ENCODE measurements at places on chromosomes 3 and 15.

DNA sequence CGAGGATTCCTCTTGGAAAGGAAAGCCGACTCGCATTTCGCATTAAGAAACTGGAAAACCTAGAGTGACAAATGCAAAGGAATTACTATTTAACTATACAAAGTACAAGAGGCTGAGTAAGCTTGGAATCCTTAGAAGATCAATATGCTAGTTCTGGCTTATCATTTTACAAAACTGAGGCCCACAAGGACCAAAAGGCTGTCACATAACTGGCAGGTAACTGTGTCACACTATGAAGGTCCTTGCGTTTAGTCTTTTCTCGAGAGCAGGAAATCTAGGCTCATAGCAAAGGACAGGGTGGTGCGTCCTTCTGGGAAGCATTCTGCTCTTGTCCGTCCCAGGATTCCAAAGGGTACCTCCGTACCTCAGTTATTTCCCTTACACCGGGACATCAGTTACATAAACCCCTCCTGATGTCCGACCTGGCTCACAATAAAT, 629 bp downstream of the RPL24 start:
- DNase-seq = no peak

DNA sequence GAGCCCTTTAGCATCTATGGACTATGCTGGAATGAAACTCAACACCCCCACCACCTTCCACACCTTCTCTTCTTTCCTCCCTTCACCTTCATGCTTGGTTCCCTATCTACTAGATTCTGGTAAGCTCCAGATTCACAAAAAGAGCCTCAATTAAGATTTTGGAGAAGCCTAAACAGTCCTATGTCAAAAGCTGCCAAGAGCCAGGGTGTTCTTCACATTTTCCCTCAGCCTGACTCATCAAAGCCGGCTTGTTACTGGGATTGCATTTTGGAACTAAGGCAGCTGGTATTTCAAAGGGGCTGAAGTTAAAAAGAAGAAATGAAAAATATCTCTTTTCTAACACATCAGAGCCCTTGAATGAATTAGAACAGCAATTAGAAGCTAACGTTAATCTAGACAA, 247.7 kb downstream of the MYRIP start:
- DNase-seq = no peak

GRCh38 chr3:97269202-97269601, 454.8 kb downstream of the EPHA6 start:
- no peak for DNase-seq

DNA sequence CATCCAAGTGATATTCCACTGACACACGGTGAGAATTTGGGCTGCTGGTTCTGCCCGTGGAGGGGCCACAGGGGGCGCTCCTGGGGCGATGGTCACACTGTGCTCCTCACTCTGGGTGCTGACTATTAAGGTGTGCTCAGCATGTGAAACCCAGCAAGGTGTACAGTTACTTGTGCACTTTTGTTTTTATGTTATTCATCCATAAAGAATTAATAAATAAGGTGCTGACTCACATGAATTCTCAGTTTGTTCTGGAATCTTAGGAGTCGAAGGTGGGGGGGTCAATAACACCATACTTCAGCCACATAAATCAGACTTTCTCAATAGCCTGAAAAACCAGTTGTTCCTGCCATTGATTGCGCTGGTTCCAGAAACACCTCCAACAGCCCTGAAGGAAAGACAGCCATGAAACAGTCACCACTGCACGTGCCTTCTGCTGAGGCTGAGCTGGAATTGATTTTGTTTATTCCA, 53.5 kb upstream of the SPATA12 start:
- peak; percentile 26 for DNase-seq

DNA sequence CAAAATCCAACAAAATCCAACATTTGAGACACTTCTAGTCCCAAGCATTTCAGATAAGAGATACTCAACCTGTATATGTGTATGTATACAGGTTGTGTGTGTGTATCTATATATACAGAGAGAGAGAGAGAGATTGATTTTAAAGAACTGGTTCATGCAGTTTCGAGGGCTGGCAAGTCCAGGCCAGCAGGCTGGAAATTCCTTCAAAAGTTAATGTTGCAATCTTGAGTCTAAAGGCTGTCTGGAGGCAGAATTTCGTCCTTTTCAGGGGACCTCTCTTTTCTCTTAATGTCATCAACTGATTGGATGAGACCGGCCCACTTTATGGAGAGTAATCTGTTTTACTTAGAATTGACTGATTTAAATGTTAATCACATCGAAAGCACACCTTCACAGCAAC, 199.6 kb upstream of the IL12A start:
- no peak for DNase-seq

GRCh38 chr3:87260270-87260669, 16.1 kb downstream of the POU1F1 start:
- peak; percentile 81 for DNase-seq

DNA sequence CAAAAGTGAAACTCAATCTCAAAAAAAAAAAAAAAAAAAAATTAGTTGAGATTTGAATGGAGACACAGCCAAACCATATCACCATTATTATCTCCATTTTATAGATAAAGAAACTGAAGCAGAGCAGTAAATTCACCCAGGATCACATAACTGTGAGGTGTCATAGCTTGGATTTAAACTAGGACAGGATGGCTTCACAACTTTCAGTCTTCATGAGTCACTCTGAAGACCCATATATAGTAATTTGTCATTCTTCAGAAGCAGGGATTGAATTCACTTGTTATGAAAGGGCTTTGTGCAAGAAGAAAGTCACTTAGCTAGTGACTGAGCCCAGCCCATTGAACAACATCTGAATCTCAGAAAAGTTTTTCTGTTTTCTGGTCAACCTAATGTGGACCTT, 60.5 kb upstream of the LRIG1 start:
- DNase-seq = no peak

DNA sequence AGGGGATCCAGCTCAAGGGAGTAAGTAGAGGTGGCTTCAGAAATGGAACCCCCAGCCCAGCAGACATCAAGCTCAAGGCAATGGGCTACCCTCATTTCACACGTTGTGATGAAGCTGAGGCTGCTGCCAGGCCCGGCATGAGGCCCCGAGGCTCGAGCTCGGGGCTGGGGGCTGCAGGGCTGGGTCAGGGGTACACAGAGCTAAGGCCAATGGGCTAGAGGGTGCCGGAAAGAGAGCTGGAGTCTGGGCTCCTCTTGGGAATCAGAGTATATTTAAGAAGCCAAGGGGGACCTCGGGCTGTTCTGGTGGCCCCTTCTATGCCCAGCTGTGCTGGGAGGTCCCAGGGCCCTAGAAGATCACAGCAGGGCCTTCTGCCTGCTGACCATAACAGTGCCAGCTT, 7.4 kb downstream of the PRSS50 start:
- no peak for DNase-seq

DNA sequence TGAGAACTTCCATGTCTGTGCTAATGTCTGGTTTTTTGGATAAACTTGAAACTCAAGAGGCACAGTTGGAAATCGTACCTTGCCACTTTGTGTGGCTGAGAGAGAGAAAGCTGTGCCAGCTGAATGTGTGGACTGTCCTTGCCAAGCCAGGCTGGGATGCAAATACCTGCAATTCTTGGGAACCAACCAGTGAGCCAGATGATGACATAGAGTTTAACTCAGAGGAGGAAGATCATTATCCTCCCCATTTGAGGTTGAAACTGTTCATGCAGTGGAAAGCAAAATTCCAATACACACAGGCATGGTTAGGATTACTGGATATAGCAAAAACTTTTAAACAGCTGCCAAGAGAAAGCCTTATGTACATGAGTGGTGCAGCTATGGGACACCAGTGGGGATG, 451.4 kb upstream of the NPAP1 start:
- no peak for DNase-seq

- DNase-seq = peak; percentile 37
These were observed 22.2 kb downstream of the CP start for GRCh38 chr3:149199474-149199873.

DNA sequence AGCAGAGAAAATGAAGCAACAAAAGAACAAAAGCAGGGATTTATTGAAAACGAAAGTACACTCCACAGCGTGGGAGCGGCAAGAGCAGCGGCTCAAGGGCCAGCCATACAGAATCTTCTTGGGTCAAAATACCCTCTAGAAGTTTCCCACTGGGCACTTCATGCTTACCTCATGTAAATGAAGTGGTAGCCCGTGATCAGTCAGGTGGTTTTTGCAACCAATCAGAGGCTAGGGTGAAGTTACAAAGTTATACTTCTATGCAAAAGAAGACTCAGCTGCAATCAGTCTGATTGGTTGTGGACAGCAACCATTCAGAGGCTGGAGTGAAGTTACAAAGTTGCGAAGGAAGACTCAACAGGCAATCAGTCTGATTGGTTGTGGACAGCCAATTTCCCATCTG, 37.8 kb upstream of the TRH start:
- DNase-seq = peak; percentile 78

DNA sequence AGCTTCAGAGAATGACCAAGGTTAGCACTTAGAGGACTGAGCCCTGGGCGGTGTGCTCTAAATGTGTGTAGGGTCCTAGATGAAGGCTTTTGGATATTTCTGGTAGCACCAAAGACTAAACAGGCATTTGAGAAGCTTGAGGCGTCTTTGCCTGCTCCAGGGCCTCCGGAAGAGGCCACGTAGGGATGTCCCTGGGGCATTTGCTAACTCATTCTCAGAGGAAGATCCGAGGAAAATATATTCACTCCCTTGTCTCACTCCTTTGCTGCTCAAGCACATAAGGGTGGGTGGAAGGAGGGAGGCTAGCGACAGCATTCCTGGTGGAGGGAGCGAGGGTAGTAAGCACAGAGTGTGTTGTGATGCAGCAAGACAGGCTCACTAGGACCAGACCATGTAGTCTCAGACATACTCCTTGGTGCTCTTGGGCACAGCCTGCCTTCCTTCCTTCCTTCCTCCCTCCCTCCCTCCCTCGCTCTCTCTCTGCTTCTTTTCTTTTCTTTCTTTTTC, 38.5 kb upstream of the XCR1 start:
- DNase-seq = peak; percentile 35

DNA sequence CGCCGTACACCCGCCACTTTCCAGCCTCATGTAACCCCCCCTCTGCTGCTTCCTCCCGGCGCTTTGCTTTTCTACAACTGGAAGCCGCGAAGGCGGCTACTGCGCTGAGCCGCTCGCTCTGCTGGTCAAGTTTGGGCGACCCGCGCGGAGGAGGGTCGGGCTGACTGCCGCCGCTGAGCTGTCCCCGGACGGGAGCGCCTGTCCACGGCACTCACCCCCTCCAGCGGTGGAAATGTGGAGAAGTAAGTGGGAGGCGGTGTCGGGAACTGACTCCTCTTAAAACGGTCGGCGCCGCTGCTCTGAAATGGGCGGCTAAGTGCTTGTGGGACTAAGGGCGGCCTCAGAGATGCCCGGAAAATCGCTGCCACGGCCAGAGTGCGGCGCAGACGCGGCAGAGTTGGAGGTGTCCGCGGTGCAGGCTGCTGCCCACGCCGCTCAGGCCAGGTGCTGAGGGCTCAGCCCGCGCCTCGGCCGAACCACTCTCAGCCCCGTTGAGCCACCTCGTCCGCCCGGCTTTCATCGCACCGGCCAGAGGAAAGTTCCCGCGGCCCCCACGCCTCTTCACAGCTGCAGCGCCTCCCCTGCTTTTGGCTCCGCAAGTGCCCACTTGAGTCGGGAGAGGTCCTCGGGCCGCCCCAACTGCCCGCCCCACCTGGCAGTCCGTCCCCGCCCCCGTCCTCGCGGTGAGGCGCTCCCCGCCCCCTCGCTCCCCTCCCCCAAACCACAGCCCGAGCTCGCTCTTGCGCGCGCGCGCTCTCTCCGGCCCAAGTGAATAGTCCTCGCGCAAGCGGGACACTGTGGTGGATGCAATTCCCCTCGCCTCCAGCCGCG, at the start of gene EPHA6:
Gene EPHA6 (plus strand): TSS at position 775 of the 831 bp plus-strand sequence.
- peak; percentile 92 for DNase-seq

DNA sequence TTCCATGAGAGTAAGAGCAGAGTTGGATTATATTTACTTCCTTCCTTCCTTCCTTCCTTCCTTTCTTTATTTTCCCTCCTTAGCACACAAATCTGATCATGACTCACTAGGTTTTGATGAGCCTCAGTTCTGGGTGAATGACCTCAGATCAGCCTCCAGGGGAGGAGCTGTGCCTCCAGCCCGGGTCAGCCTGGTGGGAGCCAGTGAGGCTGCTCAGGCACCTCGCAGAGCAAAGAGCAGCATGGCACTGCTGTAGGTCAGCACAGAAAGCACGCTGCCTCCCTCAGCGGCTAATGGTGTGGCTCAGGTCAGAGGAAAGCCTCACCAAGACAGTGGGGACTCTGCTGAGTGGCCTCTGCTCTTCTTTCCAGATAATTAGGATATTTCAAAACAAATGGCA, 108.5 kb downstream of the SYNPR start:
- peak; percentile 35 for DNase-seq

DNA sequence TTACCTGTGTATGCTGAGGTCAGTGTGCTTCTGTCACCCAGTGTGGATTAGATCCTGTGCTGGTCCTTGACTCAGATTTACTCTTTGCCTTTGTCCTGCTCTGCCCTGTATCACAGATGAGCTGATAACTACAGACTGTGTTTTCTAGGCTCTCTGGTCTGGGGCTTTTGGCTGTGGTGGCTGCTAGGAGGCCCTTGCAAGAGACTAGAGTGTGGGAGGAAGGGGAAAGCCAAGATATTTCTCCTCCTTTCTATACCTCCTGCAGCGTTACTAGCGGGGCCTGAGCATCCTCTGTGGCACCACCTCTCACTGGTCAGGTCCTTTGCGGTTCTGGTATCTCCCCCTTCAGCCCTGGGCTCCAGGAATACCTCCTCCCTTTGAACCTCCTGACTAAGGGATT, 282.3 kb upstream of the TBC1D5 start:
- no peak for DNase-seq

DNA sequence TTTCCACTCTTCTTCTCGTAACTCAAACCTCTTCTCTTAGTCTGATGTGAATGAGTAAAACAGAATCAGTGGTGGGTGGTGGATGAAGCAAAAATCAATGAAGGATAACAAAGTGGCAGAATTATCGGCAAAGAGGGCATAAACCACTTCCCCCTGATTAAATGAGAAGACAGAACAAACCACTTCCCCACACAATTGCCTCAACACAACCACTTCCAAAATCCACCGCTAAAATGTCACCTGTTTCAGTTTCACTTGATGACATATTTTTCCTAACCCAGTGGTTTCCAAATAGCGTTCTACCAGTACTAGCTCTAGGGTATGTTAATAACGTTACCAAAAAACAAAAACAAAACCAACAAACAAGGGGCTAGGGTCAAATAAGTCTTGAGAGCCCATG, 478.7 kb upstream of the WNT5A start:
- DNase-seq = no peak

- DNase-seq = no peak
These were observed 3.2 kb downstream of the SENP7 start for GRCh38 chr3:101509811-101510210.

DNA sequence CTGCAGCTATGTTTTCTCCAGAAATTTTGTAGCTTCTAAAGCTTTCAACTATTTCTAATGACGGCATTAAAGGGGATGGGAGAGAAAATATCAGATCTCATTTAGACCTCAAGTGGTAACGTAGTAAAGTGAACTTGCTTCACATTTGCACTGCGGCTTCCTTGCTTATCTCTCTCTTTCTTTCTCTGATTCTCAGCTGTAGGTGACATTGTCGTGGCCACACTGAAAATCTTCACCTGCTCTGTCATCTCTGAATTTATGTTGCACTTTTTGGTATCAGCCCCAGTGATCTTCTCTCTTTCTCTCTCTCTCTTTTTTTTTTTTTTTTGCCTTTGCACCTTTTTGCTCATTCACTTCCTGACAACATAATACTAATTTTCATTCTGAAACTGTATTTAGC, 254.1 kb upstream of the SATB1 start:
- DNase-seq = no peak
